Stimulated activated CD4-positive, alpha-beta T cell treated with anti-CD3 and anti-CD28 coated beads, Interleukin-4, amount 100 ng/mL, for 1 hour (primary cell): ENCODE measurements at places on chromosomes 2 and 18.

DNA sequence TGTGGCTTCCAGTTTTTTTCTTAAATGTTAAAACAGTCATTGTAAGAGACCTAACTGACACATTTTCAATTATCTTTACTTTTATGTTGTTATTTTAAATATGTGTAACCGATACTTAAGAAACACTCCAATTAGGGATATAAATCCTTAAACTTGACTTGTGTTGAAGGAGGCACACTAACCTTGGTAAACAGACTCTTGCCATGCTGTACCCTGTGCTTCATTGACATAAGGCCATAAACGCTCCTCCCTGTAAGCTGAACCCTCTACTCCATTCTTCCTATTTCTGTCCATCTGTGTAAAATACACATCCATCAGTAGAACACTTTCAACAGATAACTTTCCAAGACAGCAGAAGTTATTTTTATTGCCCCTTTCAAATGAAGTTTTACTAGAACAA lies 780.5 kb upstream of the FAM98A start:
- no peak for DNase-seq

DNA sequence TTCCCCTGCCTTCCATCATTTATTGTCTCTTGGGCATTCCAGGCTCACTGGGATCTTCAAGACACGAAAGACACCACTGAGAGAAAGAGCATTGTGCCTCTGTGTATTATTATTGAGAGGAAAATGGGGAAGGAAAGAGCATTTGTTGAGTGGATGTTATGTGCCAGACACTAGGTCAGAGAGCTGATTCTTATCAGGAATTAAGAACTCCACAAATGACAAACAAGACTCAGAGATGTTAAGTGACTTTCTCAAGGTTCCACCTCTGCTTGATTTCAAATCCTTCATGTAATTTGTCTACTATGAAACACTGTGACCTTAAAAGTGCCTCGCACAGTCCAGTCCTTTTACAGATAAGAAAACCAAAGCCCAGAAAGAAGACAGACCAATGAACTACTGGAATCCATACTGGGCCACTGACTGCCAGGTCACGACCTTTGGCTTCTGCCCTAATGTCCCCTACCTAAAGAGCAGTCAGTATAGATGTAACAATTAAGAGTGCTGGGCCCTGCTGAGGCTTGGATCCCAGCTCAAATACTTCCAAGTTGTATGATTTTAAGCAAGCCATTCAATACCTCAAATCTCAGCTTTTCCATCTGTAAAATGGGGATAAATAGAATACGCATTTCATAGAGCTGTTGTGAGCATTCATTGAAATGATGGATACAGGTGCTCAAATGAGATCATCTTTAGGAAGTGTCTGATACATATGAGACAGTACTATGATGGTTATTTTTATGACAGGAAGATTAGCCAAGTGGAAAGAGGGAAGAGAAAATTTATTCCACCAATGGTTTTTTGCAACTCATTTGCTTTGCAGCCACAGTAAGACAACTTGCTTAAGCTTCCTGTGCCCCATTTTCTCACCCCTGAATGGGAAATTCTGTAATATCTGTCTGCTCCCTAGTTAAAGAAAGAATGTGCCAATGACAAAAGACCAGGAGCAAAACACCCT lies 10.9 kb downstream of the KLF7 start:
- DNase-seq = no peak

- no peak for DNase-seq
Measured at GRCh38 chr18:57301573-57302559, 50.5 kb upstream of the ST8SIA3 start.

- no peak for DNase-seq
Measured at GRCh38 chr2:12223732-12224131, 477.3 kb downstream of the LPIN1 start.

- DNase-seq = no peak
Measured at GRCh38 chr2:58571181-58571852, 330.2 kb upstream of the FANCL start.

DNA sequence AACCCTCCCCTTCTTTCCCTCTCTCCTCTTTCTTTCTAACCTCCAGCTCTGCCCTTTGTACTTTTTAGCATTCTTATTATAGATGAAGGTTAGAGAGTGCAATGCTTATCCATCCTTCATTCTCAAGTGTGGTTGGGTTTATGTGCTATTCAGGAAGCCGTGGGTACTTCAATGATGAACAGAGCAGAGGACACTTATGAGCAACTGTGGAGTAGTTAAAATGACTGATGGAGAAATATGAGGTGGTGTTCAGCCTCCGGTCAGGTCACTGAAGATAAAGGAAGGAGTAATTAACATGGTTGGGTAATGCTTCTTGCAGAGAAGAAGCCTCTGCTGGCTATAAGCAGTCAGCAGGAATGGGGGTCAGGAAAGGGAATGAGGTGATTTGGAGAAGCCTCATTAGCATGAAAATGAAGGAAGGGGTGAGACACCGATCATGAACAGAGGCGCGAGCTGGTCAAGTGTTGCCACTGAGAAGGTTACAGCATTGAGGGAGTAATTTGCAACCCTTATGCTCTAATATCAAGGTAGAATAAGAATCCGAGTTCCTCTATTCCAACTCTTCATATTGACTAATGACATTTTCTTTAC lies 174.7 kb downstream of the LPIN1 start:
- no peak for DNase-seq

GRCh38 chr2:12076810-12077209 lies 330.4 kb downstream of the LPIN1 start:
- no peak for DNase-seq

GRCh38 chr2:36362291-36362690 lies 6.7 kb downstream of the CRIM1 start:
- DNase-seq = no peak

DNA sequence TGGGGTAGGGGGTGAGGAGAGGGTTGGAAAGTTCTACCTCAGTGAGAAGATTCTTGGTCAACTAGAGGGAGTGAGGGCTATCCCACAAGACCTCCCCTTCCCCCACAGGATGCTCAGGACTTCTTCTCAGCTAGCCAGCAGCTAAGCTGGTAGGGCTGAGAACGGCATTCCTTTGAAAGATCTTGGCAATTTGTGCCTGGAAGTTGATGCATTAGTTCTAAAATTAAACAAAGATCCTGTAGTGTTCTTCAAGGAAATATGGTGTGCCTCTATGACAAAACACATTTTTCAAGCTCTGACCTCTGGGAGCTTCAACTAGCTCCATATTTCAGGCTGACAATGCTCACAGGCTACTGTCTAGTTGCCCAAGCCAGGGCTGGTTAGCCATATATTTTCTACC lies 2.3 kb downstream of the LYPD1 start:
- no peak for DNase-seq

DNA sequence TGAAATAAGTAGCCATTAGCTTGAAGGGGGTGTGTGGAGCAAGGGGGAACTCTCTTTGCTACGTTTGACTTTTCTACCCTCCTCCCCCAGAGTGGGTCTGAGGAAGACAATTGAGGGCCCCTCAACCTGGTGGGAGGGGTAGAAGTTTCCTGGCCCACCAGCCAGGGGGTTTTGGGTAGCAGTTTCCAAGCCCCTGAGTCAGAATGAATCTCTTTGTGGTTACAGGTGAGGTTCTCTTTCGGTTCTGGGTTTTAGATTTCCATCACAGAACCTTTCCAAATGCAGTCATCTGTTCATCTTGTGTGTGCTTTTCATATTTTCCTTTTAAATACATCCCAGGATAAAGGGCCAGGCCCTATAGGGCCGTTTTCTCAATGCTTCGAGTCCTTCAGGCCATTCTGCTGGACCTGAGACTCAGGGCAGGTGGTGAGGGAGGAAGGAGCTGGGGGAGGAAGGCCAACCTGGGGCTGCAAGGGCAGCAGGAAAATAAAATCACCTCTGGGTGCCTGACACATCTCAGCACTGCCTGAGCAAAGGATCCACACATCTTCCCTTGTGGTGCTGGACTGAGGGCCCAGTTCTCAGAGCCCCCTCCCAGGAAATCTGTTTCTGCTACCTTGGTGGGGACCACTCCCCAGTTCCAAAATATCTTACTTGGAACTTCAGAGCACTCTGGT lies 4.7 kb downstream of the LBH start:
- DNase-seq = peak; percentile 54

GRCh38 chr2:120797421-120798221 lies 62.0 kb downstream of the GLI2 start:
- no peak for DNase-seq

- peak; percentile 67 for DNase-seq
Measured at GRCh38 chr2:175004980-175005732, at the start of gene CHN1. Gene CHN1, minus strand, starts transcription at chr2:175005381. Its CDS starts 469 bp downstream, at chr2:175004912.

GRCh38 chr18:44716697-44717163 lies 36.0 kb downstream of the SETBP1 start:
- DNase-seq = no peak

DNA sequence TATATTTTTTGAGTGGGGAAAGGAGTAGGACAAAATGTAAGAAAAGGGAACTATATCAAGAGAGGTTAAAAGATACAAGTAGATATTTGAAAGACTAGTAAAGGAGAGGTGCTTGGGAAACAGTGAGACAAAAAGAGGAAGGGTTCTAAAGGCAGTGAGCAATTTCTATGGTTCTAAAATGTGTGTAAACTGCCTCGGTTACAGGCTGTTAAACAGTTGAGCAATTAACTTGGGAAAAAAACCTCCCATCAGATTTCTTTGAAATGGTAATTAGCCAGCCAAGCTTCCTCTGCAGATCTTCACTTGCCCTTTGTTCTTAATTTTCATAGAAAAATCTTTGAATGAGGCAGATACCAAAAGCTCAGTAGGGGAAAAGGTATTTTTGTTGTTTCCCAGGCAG lies 238.7 kb upstream of the KCNH7 start:
- DNase-seq = no peak

GRCh38 chr2:102119255-102119654 lies 23.3 kb upstream of the IL1R1 start:
- no peak for DNase-seq

DNA sequence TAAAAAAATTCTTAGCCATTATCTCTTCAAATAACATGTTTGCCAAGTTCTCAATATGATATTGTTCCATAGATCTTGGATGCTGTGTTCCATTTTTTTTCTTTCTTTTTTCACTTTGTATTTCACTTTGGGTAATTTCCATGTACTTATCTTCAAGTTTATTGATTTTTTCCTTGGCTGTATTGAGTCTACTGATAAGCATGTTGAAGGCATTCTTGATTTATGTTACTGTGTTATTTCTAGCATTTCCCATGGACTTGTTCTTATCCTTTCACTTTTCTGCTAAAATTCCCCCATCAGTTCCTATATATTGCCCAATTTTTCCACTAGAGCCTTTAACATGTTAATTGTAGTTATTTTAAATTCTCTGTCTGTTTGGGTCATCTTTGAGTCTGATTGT lies 50.8 kb upstream of the CHN1 start:
- DNase-seq = no peak

DNA sequence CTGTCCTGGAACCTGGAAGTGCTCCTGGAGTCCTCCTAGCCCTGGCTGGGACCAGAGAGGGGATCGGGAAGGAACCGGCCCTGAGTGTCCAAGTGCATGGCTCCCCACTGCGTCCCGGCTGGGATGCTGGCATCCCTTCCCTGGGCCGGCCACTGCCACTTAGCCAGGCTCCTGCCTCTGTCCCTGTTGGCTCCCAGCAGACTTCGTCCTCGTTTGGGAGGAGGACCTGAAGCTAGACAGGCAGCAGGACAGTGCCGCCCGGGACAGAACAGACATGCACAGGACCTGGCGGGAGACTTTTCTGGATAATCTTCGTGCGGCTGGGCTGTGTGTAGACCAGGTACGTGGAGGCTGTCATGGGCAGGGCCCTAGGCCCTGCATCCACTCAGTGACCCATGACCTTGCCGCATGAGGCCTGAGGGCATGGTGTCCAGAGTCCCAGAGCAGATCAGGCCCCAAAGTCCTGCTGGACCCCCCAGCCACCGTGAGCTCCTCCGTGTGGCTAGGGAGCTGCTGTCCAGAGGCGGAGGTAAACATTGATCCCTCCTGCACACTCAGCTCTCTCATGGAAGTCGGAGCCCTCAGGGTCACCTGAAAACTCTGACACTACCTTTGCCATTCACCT lies 7.1 kb downstream of the ANO7 start:
- DNase-seq = no peak

- no peak for DNase-seq
Measured at GRCh38 chr2:230564805-230565779, 147.6 kb upstream of the CAB39 start.

DNA sequence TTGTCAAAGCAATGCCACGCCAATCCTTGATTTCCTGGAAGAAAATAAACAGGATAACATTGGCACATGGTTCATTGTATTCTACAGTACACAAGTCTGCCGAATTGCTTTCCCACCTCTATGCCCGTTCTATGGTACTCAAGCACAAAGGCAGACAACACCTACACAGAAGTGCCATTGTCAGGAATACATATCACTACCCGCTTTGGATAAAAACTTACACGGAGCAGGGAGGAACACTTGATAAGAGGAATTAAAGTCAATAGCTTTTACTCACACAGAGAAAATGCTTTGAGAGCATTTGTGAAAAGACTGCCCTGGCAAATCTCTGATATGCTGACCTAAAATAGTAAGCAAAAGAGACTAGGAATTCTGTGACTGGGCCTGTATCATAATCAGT lies 23.4 kb downstream of the PLEKHM3 start:
- DNase-seq = no peak

GRCh38 chr2:130744287-130745117 lies 10.8 kb upstream of the AMER3 start:
- DNase-seq = no peak

DNA sequence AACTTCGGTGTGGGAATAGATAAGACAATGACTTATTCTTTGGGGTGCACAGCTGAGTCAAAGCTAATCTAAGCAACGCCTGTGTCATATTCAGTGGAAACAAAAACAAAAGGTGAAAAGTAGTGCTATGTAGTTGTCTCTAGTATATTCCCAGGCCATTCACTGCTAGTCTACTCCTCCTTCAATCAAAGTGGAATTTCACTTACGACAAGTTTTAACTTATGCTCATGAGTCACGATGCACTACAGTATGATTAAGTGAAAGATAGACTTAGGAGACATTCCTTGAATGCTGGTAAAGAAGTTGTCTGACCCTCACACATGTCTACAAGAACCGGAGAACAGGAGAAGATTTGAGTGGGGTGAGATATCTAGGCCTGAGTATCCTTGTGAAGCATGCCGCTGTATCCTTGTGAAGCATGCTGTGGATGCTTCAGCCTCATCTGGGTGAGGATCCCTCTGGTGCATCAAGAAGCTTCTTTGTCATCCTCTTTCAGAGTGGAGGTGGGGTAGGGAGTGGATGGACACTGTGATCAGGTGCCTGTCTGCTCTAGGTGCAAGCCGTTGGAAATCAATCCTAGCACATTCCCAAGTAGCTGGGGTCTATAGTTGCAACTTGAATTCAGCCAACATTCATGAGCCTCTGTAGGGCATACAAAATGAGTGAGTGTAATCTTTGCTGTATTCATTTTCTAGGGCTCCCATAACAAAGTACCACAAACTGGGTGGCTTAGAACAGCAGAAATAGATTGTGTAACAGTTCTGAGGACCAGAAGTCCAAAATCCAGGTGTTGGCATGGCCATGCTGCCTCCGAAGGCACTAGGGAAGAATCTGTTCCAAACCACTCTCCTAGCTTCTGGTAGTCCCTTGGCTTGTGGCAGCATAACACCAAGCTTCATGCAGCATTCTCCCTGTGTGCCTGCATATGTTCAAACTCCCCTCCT lies 173.5 kb upstream of the FN1 start:
- no peak for DNase-seq

DNA sequence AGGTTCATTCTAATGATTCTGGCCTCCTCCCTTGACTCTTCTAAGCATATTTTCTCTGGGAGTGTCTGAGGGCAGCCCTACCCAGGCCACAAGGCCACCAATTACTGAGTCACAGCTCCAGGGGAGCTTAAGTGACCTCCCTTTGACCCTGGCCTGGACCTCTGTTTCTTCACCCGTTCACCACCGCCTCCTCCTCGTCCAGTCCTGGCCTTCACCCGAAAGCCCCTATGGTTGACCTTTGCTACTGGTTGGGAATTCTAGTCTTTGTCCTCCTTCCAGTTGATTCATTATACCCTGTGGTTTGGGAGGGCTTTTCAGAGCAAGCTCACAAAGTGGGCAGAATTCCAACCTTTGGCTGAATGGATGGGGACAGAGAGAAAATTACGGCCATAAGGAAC lies 72.6 kb downstream of the NRP2 start:
- no peak for DNase-seq
